Stimulated activated CD8-positive, alpha-beta memory T cell treated with anti-CD3 and anti-CD28 coated beads, Interleukin-7, amount 100 ng/mL, for 1 hour (primary cell): ENCODE measurements at places on chromosomes 12 and 14.

DNA sequence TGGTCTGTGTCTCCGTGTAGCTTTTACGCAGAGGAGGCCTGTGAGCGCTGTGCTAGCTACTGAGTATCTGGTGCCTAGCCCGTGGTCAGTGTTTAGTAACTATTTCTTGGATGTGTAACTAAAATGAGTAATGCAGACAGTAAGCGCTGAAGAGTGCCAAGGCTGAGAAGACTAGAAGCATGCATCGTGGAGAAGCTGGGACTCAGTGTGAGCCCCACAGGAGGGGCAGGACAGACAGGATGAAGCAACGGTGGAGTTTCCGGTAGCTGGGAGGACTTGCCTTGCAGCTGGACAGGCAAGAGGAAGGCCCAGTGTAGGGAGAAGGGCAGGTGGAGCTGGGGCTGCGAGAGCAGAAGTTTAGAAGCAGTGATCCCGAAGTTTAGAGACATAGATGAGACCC lies 233.4 kb upstream of the FKBP4 start:
- no peak for DNase-seq

GRCh38 chr12:115103884-115104883 lies 420.2 kb upstream of the TBX3 start:
- no peak for DNase-seq

- no peak for DNase-seq
Measured at GRCh38 chr12:30764251-30764650, 9.5 kb upstream of the CAPRIN2 start.

DNA sequence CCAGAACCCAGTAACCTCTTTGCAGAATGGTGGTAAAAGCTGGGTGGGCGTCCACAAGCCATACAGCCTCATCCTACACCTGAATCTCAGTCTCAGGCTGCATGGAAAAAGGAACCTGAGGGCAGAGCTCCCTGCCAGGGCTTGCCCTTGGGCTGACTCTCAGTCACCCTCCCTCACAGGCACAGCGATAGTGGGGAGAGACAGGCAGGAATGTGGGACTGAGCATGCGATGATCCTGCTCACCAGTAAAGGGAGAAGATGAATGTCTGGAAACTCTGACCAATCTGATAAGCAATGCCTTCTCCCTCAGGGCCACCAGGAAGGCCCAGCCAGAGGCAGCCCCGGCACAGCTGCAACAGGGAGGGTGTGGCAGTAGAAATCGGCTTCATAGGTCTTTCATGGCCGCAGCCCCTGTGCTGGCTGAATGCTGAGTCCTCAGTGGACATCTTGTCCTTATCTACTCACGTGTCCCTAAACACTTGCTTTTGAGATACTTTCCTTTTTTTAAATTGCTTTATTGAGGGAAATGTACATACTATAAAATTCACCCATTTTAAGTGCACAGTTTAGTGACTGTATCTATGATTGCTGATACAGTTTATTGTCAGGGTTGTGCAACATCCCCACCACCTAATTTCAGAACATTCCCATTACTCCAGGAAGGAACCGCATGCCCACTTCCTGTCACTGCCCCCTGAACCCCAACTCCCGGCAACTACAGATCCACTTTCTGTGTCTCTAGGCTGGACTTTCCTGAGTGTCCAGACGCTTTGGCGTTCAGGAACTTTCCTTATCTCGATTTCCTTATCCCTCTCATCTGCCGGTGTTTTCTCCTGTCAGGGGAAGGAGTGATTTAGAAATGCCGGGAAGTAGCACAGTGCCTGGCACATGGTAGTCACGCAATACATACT lies 258.1 kb downstream of the PCNX1 start:
- no peak for DNase-seq

- DNase-seq, result no peak
Measured at GRCh38 chr14:23348297-23348655, 4.4 kb downstream of the SLC22A17 start.

DNA sequence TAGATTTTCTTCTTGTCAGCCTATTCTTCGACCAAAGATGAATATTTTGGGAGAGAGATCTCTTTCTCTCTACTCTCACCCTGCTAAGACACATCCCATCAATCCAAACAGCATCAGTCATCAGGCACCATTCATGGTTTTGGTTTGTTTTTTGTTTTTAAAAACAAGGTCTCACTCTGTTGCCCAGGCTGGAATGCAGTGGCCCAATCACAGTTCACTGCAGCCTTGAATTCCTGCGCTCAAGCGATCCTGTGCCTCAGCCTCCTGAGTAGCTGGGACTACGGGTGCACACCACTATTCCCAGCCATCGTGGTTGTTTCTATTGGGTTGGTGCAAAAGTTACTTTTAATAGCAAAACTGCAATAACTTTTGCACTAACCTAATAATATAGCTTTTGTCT lies 14.4 kb upstream of the ITPR2 start:
- DNase-seq, result no peak

DNA sequence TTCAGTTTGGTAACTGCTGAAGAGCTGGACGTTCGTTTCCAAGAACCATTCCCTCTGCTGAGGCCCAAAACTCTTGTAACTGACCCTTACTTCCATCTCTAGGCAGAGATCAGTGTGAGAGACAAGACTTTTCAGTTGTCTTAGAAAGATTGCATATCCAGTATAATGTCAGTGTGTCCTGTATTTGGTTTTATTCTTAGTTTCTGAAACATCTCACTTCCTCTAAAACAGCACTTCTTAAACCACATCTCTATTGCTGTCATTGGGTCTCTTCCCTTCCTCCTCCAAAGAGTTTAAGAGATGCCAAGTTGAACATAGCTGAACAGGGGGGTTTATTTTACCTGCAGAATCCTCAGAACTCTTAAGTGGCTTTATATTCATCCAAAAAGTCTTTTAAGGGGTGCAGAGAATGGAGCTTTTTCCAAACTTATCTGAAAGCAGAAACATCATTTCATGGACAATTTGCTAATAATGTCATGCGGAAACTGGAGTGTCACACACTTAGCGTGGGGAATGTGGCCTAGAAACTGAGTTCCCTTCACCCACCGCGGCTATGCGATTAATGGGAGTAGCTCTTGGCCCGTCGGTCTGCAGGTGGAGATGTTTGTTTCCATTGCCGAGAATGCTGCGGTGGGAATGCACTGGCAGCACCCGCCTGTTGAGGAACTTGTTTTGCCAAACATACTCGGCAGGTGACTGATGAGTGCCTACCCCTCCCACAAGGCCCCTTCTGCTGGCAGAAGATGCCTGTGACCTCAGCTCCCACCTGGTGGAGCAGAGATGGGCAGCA lies 148.2 kb downstream of the ADGRD1 start:
- DNase-seq, result no peak

GRCh38 chr12:68231691-68232090 lies 6.1 kb upstream of the IL26 start:
- DNase-seq, result no peak
